ENCODE measurements at places on chromosomes 13 and 19.

DNA sequence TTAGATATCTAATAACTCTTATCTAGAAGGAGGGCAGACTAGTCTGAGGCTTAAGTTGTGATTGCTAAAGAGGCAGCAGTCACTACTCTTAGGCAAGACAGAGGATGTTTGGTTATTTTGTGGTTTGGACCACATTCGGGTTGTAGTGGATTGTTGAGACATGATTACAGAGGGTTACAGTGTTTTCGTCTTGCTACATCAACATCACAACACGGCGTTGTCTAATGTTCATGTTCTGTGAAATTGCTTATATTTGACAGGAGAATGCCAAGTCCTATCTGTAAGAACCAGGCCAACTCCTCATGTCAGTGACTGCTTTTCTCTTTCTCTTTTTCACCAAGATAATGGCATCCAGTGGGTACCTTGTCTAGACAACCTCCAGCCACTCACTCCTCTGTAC lies 16.8 kb upstream of the TM9SF2 start:
- no peak for DNase-seq
- H3K4me3 ChIP-seq, result no peak overlapping the region
- H3K4me1 ChIP-seq, result peaks cover 6% of the 10 kb centered on the region
- H3K27ac ChIP-seq, result no peak overlapping the region
- peaks cover 9% of the 10 kb centered on the region for H3K36me3 ChIP-seq

- no peak overlapping the region for H3K4me3 ChIP-seq
- no peaks in the 10 kb centered on the region for H3K27me3 ChIP-seq
- H3K36me3 ChIP-seq, result peaks cover 2% of the 10 kb centered on the region
- no peaks in the 10 kb centered on the region for H3K4me1 ChIP-seq
Observed at GRCh38 chr13:98768522-98768921, 16.1 kb upstream of the SLC15A1 start.

- H3K27me3 ChIP-seq, result peaks cover 47% of the 10 kb centered on the region
- H3K27ac ChIP-seq, result no peak overlapping the region
- no peaks in the 10 kb centered on the region for H3K36me3 ChIP-seq
- peak overlapping the region; percentile 62 for H3K4me3 ChIP-seq
Observed at GRCh38 chr13:102402290-102402689, 442 bp upstream of the FGF14 start.

GRCh38 chr19:2035590-2035991 lies 15.5 kb downstream of the MKNK2 start:
- H3K4me1 ChIP-seq, result peaks cover 36% of the 10 kb centered on the region
- H3K36me3 ChIP-seq, result peaks cover 6% of the 10 kb centered on the region
- no peak overlapping the region for H3K27ac ChIP-seq
- H3K4me3 ChIP-seq, result no peak overlapping the region
- H3K27me3 ChIP-seq, result no peaks in the 10 kb centered on the region
